Activated CD8-positive, alpha-beta memory T cell treated with anti-CD3 and anti-CD28 coated beads for 1 hour (primary cell): ENCODE measurements at places on chromosomes 3 and 15.

DNA sequence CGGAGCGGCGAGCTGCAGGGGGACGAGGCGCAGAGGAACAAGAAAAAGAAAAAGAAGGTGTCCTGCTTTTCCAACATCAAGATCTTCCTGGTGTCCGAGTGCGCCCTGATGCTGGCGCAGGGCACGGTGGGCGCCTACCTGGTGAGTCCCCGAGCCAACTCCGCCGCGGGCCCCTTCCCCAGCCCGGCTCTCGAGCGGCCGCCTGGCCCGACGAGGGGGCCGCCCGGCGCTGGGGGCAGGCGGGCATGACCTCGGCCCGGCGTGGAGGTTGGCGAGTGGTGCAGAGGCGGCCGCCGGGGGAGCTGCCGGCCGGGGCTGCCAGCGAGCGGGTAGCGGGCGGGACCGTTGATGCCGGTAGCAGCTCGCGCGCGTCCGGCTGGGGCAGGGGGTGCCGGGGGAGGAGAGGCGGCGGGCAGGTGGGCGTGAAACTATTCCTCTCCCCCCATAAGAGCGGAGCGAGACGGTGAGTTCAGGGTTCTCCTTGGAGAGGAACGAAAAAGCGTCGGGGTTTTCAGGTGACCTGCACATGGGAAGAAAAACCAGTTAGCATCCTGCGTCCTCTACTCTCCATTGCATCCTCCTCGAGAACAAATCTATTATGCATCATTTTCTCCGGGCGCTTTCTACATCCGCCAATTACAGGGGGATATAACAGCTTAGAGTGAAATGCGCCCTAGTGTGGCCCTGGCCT is 585 bp downstream of the SLCO3A1 start:
- DNase-seq: no peak

DNA sequence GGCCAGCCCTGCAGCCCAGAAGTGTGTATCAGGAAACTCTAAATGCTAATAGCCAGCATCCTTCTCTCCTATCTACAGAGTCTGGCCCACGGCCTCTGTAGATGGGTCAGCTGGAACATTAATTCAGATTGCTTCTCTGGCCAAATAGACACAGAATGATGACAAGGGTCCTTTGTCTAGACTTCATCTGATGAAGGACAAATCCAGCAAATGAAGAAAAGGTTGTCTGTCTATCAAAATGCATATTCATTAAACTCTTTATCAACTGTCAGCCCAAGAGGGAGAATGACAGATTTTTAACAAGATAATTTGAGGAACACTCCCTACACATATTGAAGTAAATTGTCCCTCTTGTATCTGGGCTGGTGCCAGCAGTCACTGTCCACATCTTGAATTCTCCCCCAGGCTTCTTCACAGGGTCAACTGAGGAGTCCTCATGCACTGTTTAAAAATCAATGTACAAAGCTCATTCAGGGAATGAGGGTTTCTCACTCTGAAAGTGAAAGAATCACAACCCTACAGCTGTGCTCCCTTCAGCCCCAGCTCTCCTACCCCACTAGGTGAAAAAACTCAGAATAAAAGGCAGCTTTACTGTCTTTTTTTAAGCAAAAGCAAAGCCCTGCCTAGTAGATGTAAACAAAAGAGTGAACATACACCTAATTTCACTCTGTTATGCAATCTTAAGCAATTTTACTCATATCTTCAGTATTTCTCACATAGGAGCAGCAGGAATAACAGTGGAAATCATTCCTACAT is 507.7 kb downstream of the IGSF11 start:
- DNase-seq: no peak

DNA sequence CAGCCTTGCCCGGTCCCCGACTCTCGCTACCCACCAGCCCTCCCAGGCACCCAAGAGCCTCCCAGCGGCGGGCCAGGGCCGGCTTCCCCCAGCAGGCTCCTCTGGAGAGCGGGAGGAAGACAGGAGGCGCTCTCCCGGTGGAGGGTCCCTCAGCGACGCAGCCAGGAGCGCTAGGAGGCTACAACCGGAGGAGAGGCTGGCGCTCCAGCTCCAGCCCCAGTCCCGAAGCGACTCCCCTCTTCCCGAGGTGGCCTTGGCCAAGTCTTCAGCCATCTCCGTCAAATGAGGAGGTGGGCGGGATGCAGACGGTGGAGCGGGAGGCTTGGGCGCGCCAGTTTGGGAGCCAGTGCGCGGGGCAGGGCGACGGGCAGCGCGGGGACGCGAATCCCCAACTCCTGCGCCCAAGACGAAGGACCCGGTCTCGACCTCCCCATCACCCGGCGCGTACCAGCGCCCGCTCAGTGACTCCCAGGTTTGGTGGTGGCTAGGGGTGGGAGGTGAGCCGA is 722 bp downstream of the CHRNA3 start:
- no peak for DNase-seq

DNA sequence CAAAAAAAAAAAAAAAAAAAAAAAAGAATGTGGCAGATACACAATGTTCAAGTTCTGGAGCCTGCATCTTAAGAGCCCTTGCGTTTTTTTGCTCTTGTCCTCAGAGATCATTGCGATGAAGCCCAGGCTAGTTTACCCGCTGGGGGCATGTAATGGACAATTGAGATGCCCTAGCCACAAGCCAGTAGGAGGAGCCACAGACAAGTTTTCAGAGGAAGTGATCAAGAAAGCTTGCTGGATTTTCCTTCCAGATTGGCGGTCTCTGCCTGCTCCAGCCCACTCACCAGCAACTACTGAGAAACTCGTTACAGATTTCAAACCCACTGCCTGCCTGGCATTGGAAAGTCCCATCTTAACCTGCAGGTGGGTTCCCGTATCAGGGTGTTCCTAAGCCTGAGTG is 192.1 kb upstream of the EOMES start:
- DNase-seq: no peak

- no peak for DNase-seq
Observed at GRCh38 chr15:100266166-100266565, 75.6 kb downstream of the ADAMTS17 start.
